ENCODE measurements at places on chromosomes 3 and 15. TPM values are rescaled to one million over a fixed set of nuclear protein-coding genes. Genes with fewer than 3 reads are reported as not detected.

DNA sequence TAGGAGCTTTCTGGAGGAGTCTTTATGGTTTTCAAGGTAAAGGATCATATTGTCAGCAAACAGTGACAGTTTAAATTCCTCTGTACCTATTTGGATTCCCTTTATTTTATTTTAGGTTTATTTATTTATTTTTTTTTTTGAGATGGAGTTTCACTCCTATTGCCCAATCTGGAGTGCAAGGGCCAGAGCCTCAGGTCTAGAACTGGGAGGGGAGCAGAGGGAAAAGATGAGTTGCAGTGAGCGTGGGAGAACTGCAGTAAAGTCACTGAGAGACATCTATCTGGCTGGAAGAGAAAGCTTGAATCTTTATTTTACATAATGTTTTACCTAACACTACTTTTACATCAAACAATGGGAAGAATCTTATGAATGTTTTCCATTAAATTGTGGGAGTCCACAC lies 49.5 kb upstream of the GK5 start:
- no peak for DNase-seq

DNA sequence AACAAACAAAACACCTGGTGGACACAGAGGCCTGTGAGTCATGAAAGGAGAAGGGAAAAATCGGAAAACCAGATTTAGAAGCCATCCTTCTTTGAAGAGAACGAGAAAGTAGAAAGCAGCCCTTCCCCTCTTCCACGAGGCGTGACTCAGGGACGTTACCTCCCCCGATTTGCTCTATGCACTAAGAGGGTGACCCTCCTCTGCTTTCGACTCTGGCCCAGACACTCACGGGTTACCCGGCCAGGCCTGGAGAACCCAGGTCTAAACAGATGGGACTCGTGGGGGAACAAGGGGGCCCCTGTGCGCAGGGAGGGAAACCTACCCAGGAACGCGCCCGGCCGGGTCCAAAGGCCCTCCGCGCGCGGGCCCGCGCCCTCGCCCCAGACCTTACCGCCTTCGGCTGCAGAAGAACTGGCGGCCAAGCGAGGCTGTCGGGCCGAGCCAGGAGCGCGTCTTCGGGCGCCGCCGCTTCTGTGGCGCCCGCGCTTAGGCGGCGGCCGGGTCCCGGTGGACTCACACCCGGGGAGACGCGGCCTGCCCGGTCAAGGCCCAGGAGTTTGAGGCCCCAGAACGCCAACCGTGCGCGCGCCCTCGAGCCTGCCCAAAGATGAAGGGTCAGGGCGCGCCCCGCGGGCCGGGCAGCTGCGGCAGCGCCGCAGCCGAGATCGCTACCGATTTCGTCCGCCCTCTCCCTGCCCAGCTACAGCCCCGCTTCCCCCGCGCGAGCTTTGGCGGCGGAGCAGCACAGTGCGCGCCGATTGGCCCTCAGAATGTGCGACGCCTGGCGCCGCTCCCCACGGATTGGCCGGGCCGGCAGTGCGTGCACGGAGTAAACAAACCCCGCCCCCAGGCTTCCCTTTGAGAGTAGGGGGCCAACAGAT lies at the start of gene TFDP2:
Gene TFDP2 (minus strand): TSS at position 753 of the 881 bp plus-strand sequence. CDS start 47,795 bp downstream, outside the sequence.
- peak; percentile 86 for DNase-seq

GRCh38 chr15:44243141-44243540 lies 45.4 kb upstream of the GOLM2 start:
- DNase-seq = no peak

DNA sequence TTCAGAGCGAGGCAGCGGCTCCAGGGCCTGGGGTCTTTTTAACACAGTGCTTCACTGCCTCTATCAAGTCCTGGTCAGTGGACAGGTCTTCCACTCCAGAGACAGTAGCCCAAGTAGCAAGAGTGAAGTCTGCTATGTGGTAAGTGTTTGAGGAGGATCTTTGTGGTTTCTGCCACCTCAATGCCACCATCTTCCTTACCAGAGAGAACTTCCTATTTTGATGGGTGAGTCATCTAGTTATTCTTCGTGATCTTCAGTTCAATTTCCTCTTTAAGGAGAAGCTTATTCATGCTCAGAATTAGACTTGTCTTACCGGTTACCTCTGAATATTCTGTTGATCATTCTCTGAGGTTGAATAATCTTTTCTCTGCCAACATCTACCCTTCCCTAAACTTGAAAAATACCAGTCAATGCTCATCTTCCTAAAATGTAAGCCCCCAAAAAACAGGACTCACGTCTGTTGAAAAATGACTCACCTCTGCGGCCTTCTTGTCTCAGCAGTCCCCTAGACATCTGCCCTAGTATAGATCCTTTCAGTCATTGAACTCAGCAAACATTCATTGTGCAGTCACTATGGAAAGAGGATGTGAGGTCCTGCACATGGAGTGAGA lies 32.2 kb upstream of the BCL6 start:
- no peak for DNase-seq

- DNase-seq = no peak
Measured at GRCh38 chr15:72365844-72366243, 10.0 kb downstream of the HEXA start.

C2CD4B gene
- 0.59 TPM for polyA plus RNA-seq

GRCh38 chr15:70702584-70702983 lies 60.8 kb downstream of the UACA start:
- DNase-seq = no peak

DNA sequence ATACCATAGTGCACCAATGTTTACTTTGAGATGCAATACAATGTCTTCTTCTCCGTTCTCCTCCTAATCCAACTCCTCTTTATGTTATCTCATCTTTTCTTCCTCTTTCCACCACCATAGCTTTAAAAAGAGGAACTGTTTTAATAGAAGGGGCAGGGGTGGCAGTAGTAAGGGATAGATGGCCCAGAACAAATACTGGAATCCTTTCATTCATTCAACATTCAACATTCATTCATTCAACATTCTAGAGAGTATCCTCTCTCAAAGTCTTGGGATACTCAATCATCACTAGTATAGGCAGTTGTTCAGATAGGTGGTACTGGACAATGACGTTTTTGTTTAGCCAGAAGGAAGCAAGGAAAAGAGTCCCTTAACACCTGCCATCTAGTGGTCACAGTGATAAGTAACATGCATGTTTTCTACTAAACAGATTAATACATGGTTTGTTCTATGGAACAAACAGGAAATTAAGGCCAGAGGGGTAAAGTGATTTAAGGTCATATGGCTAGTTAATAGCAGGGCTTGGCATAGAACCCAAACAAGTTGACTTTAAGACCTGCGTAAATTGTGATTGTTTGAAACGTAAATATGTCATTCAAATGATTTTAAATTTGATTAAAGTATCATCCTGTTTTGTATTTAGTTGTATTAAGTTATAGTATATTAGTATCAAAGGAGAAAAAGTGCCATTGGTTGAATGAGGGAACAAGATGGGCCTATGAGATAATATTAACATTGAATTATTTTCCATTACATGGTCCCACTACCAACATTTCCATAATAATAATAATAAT lies 26.9 kb upstream of the EHHADH start:
- peak; percentile 6 for DNase-seq

DNA sequence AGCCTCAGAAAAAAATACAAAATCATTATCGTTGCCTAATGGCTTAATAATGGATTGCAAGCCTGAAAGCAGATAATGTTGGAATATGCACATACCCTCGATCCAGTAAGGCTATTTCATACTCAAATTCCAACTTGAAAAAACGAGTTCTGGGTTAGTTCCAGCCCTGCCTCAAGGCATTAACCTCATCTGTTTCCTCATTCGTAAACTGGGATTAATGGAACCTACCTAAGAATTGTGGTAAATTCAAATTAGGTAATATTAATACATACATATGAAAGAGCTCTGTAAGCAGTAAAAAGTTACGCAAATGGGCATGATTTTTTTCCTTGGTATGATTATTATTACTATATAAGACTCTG lies 107.5 kb downstream of the SRGAP3 start:
- no peak for DNase-seq

- DNase-seq = no peak
Measured at GRCh38 chr15:25860885-25861866, 2.0 kb downstream of the ATP10A start.

GRCh38 chr15:62457100-62457499 lies 292.0 kb upstream of the C2CD4B start:
- DNase-seq = no peak

DNA sequence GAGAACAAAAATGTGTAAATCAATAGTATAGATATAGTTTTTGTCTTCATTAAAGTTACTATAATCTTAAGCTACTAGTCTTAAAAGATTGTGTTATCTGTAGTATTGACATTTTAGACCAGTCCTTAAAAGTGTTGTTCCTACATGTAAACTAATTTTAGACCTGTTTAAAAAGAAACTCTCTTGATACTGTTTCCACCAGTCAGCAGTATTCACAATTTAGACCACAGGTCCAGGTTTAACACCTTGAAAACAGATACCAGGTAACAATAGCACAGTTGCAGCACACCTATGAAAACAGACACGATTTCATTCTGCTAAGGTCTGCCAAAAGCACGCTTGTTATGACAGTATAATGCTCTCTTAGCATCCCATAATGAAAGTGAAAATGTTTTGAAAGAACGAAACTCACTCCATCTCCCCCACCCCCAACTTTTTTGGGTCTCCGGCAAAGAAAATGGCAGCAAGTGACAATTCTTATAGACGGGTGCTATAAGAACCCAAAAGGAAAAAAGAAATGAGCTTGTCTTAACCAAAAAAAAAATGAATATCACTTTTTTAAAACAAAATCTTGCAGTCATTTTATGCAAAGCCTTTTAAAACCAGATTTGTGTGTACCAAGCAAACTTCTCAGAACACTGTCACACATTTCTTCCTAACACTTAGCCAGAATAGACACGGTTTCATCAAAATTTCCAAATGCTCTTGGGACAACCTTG lies 1.6 kb downstream of the EIF4E3 start:
- no peak for DNase-seq

- DNase-seq = peak; percentile 64
Measured at GRCh38 chr3:120438665-120439370, 12.0 kb downstream of the FSTL1 start.

- peak; percentile 24 for DNase-seq
Measured at GRCh38 chr15:38068626-38069391, 134.4 kb downstream of the TMCO5A start.

DNA sequence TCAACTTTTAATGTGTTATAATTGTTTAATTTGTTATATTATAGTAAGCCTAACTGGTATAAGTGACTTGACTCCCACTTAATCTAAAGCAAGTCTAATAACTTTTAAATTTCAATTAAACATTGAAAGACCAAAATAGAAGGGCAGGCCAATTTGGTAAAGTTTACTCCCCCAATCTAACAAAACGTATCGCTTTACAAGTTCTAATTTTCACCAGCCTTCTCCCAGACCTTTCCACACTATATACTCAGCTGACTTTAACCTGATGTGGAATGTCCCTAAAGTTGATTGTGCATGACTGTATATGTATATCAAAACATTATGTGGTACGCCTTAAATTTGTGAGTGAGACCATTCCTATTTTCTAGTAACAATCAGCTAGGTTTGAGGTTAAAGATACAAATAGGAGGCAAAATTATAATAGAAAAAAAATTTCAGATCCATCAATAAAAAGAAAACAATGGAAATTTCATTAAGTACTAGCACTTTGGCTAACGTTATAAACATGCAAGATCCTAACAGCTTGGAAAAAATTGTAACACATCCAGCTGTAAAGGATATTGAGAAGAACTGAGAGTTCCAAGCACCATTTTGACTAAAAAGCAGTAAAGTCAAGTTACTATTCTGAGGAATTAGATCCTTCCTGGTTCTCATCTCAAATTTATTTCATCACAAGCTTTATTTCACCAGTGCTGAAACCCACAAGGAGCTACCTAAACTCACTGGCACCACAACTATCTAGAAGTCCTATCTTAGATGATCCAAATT lies 199.5 kb downstream of the ERC2 start:
- no peak for DNase-seq

- DNase-seq = no peak
Measured at GRCh38 chr3:119395923-119396358, 67.5 kb downstream of the TMEM39A start.

DNA sequence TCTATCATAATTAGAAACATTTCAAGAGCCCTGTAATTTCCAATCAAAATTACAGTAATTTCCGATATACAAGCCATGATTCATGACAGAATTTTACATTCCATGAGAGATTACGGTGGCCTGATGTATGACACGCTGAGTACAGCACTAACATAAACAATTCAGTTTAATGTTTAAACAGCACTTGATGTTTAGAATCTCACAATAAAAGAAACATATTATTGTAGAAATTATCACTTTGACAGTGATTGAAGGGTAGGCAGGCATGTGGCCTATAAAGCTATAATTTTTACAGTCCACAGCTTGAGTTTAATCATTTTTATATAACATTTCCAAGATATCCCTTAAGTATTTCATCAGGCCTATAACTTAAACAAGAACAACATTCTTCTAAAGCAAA lies 48.5 kb downstream of the SATB1 start:
- DNase-seq = no peak

DNA sequence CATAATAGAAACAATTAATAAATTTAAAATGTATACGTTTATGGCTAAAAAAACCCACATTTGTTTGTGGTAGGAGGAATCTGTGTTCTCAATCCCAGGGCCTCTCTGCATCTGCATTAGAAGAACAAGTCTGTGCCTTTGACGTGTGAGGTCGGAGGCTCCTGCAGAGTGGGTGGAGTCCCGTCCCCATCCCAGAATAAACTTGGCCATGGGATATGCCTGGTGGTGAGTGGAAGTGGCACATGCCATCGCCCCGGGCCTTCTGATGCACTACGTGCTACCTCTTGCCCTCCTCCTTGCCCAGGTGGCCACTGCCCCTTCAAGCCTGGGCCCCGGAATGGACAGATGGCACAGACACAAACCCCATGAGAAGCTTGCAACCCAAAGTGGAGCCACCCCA lies 131.1 kb upstream of the NSMCE3 start:
- no peak for DNase-seq

GRCh38 chr15:26146202-26146601 lies 283.1 kb upstream of the ATP10A start:
- DNase-seq = no peak

STAB1 gene
- 31.7 TPM for polyA plus RNA-seq

DNA sequence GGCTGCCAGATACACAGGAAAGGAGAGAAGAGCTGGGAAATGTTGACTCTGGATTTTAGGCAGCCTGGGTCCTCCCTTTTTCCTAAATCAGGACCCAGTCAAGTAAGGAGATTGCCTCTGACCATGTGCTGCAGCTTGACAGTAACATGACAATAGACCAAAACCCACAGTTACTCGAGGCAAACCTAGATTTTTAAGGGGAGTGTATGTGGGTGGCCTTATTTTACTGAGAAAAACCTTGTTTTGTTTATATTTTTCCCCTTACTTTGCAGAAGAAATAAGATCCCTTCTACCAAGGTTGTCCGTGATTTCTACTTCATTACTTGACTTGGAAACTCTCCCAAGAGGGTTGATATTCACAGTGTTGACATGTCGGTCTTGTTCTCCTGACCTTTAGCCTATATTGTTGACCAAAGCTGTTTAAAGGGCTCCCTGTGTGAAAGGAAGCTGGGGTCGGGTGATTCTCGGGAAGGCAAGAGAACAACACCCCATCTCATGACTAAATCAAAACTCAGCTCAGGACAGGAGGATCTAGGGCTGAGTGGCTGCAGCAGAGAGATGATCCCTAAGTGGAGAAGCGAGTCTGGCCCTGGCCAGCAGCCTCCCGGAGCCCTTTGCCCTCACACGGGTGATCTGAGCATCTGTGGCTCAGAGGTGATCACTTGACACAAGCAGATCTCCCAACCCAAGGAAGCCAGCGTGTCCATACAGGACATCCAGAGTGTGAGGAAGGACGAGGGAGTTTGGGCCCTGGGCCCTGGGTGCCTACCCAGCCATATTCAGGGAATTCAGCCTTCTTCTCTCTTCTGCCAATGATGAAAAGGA lies 31.0 kb upstream of the SLCO2A1 start:
- no peak for DNase-seq

Measured in left renal pelvis (tissue), 4 donors.